ENCODE measurements at places on chromosomes 2 and 18.

DNA sequence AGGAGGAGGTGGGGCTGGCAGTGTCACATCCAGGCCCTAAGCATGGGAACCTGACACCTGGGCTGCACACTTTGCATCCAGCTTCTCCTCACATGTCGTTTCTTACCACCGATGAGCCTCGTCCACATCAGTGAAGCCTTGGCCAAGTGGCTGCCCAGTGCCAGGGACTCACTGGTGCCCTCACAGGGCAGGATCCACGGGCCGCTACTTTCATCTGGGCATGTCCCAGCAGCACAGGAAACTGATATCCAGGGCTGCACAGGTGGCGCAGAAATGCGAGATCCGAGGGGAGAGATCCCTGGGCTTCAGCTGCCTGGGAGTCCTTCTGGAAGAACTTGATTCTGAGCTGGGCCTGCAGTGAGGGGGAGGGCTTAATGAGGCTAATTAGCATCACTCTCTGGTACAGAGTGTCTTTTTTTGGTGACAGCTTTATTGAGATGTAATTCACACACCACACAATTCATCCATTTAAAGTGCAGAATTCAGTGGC is 291.6 kb upstream of the HDAC4 start:
- peak; percentile 26 for DNase-seq

DNA sequence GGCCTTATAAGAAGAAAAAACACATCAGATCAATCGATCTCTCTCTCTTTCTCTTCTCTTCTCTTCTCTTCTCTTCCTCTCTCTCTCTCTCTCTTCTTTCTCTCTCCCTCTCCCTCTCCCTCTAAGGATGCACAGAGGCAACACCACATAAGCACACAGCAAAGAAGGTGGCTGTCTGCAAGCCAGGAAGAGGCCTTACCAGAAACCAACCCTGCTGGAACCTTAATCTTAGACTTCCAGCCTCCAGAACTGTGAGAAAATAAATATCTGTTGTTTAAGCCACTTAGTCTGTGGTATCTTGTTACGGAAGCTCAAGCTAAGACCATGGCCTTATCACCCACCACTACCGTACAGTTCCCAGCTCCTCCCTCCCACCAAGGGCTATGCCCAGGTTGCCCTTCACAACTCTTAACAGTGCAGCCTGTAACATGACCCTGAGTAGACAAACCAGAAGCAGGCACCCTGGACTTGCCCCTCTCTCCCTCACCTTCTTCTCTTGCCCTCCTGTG is 25.2 kb upstream of the TMEM237 start:
- no peak for DNase-seq

GRCh38 chr18:35517715-35518114 is 20.0 kb upstream of the INO80C start:
- no peak for DNase-seq

DNA sequence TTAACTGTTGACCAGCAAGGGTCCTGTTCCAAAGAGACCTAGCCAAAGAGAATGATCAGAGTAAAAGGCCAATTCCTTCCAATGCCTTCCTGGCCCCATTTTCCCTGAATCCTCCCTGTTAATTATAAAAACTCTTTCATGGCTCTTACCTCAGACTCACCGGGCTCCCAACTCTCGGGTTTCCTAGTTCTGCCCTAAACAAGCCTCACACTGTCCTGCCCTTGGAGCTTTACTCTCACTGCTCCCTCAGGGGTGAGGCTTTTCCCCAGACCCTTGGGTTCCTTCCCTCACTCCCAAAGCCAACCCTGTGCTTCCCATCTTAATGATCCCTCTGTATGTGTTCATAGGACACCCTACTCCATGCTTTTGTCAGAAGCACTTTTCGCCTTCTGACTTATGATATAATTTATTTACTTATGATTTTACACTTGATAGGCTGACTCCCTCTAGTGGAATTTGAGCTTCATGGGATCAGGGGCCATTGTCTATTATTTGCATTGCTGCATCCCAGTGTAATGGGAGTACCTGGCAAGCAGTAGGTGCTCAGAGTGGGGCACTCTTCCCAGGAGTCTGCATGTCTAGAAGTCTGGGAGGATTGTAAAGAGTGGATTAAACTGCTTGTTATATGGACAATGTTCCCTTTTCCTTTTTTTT is 29.9 kb upstream of the ZNG1B start:
- DNase-seq: no peak

- no peak for DNase-seq
These were observed 12.1 kb downstream of the MXD1 start for GRCh38 chr2:69926849-69927515.

- no peak for DNase-seq
These were observed 25.8 kb downstream of the NEDD4L start for GRCh38 chr18:58069721-58070292.

DNA sequence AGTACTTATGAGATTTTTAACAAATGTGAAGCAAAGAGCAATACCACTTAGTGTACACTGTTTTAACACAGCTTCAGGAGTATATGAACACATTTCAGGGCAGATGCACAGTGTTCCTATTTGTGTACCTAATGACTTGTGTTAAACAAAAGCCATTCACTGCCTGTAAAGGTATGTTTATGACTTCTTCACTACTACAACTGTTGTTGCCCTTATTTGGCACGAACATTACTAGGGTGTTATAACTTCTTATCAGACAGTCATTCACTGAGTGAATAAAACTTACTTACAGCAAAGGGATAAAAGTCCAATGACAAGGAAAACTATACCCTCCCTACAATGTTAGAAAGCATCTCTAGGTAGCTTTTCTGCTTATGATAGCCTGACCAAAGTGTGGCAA is 85.4 kb upstream of the CAVIN2 start:
- DNase-seq: no peak

- no peak for DNase-seq
These were observed 22.4 kb upstream of the CCBE1 start for GRCh38 chr18:59719544-59720181.

DNA sequence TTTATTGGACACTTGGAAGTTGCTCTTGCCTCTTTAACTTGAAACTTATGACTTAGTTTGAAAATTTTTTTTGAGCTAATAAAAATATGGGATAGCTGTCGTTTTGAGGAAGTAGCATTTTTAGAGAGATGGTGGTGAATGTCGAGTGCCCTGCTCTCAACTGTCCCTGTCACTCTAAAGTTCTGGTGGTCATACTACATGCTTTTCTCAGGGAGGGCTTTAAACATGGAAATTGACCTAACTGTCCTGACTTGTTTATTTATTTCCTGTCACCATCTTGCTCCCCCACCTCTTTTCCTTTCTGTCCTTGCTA is 16.0 kb downstream of the CEP192 start:
- no peak for DNase-seq

GRCh38 chr2:218323526-218324472 is 31.5 kb upstream of the TMBIM1 start:
- peak; percentile 69 for DNase-seq

DNA sequence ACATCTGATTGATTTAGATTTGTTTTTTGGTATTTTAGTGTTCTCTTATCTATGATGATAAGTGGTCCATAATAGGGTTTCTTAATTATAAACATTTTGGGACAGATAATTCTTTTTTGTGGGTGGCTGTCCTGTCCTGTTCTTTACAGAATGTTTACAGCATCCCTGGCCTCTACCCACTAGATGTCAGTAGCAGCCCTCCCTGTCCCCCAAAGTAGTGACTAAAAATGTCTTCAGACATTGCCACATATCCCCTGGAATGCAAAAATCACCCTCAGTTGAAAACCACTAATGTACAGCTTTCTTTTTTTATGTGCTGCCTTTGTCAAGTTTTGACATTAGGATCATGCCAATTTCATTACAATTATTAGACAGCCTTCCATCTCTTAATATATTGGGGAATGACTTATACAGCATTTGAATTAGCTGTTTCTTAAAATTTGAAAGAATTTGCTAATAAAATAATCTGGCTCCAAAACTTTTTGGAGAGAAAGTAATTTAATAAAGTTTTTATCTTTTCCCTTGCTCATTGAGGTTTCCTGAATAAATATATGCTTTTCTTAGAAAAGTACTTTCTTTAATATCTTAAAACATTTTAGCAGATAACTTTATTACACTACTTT is 19.5 kb downstream of the WIPF1 start:
- DNase-seq: no peak

GRCh38 chr2:27182346-27182745 is 29.5 kb upstream of the ATRAID start:
- DNase-seq: no peak

DNA sequence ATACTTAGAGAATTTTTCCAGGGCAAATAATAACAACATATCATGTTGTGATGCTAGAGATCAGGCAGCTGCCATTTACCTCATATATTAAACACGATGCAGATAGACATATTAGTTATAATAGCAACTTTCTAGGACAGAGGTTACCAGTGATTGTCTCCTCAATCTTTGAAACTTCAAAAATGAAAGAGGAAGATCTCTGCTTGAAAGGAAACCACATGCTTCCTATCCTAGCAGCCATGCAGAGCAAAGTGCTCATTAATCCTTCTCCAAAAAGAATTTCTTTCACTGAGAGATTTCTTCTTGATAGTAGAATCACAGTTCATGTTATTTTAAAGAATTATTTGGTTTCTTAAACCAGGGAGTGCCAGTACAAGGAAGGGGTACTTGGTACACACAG is 317.2 kb downstream of the CPS1 start:
- no peak for DNase-seq

GRCh38 chr2:176534798-176535466 is 265.7 kb downstream of the MTX2 start:
- DNase-seq: no peak

DNA sequence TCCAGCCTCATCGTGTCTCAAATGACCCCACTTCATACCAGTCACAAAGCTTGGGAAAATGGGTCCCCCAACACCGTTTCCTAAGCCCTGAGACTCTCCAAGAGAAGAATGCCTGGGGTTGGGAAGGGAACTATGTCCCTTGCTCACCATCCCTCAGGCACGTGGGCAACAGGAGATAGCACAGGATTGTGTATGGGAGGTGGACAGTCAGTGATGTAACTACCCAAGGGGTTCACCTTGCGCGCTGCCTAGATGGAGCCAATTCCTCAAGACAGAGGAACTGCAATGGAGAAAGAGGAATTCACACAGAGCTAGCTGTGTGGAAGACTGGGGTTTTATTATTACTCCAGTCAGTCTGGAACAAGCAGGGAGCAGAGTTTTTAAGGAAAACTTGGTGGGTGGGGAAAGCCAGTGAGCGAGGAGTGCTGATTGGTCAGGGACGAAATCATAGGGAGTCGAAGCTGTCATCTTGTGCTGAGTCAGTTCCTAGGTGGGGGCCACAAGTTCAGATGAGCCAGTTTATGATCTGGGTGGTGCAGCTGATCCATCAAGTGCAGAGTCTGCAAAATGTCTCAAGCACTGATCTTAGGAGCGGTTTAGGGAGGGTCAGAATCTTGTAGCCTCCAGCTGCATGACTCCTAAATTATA is 13.8 kb upstream of the CXCR1 start:
- no peak for DNase-seq

DNA sequence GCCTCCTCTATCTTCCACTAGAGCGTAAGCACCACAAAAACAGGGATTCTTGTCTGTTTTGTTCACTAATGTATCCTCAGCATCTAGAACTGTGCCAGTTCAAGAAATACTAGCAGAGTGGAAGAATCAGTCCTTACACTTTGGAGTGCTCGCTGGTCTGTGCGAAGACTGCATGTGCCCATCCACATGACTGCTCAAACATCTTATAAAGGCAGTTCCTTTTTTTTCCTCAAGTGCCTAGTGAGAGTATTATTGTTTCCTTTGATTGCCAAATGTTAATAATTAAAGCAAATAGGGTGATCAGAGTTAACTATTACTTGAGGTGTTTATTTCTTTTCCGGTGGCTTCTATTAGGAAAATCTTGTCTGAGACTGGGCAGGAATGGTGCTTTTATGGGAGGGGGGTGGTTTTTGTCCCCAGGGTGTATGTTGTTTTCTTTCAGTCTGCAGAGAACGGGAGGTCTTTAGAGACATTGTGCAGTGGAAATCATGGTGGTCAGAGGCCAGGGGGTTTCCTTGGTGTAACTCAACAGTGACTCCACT is 45.6 kb upstream of the ITGB6 start:
- no peak for DNase-seq

- DNase-seq: peak; percentile 17
These were observed 108.1 kb downstream of the MARCO start for GRCh38 chr2:119049968-119050704.

DNA sequence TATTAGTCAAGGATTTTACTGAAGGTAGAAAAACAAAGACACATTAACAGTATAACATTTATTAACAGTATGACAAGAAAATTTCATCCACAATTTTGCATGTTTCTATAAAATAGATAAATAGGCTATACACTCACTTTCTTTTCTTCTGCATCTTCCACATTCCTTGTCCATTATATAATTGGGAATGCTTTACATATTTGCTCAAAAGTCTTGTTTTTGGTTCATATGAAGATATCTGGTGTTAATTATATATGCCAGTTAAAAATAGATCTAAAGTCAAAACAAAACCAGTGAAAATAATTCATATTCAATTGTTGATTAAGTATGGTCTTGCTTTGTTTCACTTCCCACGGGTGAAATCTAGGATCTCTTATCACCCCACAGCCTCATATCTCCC is 53.4 kb downstream of the SERPINB7 start:
- DNase-seq: no peak

GRCh38 chr2:119856469-119856901 is 96.8 kb downstream of the PTPN4 start:
- no peak for DNase-seq

DNA sequence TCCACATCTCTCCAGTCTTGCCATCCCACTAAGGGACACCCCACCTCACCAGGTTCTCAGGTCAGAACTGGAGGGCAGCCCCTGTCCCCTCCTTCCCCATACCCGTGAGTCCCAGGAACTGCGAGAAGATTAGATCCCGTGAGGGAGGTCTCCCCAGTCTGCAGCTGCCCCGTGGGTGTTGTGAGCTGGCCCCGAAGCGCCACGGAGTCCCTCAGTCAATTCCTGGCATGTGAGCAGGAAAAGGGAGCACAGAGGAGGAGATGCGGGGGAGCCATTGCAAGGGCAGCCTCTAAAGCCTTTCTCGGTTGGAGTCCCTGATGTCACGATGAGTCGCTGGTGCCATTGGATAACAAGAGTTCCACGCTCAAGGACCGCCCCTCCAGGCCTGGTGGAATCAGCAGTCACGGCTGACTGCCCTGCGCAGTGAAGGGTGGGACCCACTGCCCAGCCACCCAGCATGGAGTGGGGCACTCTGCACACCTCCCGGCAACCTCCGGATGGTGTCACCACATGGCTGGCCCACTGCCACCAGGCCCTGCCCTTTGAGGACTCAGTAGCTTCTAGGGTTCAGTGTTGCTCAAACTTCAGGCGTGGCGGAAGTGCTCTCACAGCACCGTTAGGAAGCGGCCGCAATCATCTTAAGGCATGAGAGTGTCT is 434.9 kb upstream of the MYT1L start:
- no peak for DNase-seq

DNA sequence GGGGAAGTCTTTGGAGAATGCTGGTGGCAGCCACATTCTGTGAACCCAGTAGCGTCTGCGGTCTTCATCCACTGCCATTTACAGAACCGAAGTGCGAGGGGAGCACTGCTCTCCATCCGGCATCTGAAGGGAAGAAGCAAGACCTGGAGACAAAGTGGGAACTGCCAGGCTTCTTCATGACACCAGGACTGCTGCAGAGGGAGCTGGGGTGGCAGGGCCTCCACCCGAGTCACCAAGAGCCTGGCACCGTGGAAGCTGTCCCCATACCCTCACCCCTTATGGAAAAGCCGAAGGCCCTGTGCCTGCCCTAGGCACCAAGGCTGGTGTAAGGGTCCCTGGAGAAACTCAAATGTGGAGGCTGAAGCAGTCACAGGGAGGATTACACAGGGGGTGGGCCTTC is 79.8 kb downstream of the CIB4 start:
- DNase-seq: no peak

GRCh38 chr2:176844461-176844860 is 368.1 kb upstream of the HNRNPA3 start:
- no peak for DNase-seq

- DNase-seq: no peak
These were observed 79.2 kb downstream of the NDUFA10 start for GRCh38 chr2:239945751-239946561.

GRCh38 chr2:211354481-211354880 is 798.1 kb downstream of the CPS1 start:
- no peak for DNase-seq
